D341Med (cell line): ENCODE measurements at places on chromosomes 3 and 15.
A peak's percentile ranks its signal among the peaks of the same experiment; 100 is the strongest.

GRCh38 chr15:90145259-90145658 is 43.0 kb upstream of the IDH2 start:
- DNase-seq: no peak

DNA sequence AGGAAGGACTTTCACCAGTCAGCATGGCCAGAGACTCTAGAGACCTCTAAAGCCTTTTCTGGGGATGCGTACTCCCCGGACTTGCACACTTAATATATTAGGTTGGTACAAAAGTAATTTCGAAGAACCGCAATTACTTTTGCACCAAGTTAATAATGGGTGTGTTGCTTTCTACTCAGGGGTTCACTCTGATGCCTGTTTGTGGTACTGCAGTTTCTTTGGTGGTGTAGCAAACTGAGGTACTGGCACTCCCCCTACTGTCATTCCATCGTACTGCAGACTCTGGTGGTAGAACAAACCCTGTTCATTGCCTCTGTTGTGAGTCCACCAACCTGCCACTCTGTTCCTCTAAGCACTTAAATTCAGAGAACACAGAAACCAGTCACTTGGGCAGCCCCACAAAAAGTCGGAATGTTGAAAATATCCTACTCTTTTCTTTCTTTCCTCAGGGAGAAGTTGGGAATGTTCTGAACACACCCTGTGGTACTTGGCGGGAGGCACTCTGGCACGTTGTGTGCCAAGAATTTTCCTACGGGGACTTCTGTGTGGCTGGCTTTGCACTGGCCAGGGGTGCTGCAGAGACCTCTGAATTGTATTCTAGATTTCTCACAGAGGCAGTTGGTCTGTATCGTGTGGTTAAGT is 46.3 kb downstream of the GABRG3 start:
- peak; percentile 82 for DNase-seq

DNA sequence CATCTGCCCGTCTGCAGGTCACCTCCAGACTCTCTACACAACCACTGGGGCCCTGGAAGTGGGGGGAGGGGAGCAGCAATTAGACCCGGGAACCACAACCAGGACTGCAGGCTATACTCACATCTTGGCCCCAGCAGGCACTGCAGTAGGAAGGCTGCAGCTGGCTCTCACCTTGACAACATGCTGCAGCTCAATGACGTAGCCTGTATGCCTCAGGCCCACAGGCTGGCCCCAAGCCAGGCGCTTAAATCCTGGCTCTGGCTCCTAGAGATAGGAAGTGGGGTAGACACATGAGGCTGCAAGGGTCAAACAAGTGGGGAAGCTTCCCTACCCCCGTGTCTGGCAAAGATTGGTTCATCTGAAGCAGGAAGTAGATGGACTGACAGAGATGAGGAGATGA is 4.6 kb upstream of the QRICH1 start:
- no peak for DNase-seq

GRCh38 chr3:16463914-16464313 is 49.6 kb downstream of the RFTN1 start:
- no peak for DNase-seq

DNA sequence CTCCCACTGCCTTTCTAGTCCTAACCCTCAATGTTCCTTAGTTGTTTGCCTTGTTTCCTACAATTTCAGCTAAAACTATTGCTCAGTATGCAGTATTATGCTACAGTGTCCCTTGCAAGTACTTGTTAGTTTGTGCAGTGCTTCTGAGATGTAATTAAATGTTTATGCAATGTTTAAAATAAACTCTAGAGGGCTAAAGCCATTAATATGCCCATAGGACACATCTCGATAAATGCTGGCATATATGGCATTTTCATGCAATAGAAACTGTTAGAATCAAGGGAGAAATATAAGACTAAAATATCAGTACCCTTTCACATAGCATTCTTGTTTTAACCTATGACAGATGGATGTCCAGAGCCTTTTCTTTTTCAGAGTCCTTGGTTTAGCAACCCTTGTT is 59.8 kb upstream of the ACKR4 start:
- no peak for DNase-seq

DNA sequence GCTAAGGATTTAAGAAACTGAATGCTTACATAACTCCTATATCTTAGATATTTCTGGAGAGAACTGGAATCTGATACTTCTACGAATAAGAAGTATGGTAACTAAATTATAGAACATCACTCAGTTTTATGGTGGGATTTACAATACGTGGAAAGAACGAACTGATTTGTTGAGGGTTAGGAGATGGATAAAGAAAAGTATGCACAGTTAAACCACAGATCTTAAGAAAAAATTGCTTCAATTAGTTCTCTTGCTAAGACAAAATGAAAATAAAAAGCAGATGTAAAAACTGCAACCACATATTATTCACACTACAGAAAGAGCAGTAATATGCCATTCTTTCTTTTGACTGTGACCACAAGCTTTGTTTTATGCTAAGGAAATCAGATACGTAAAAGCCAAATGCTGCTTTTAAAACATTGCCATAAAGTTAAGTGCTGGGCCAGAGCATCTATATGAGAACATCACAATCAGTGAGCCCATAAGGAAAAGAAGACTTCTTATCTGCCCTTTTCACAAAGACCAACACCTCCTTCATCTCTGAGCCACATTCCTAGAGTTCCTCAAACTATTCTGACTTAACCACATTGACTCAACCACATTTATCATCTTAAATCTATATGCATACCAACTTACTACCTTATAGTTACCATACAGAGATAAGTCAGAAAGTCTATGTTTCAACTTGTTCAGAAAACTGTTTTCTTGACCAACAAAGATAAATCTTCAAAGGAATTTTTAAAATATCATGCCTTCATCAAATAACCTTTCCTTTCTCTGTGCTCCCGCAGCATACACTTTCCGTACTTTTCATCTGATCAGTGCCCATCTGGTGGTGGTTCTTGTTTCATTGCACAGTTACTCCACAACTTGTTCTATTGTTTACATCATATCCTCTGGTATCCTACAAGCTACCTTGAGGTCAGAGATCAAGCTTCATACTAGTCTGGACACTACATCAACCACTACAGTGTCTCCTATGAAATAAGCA is 61.7 kb downstream of the FSIP1 start:
- no peak for DNase-seq

- no peak for DNase-seq
Measured at GRCh38 chr15:47801522-47801921, 84.2 kb downstream of the SEMA6D start.

DNA sequence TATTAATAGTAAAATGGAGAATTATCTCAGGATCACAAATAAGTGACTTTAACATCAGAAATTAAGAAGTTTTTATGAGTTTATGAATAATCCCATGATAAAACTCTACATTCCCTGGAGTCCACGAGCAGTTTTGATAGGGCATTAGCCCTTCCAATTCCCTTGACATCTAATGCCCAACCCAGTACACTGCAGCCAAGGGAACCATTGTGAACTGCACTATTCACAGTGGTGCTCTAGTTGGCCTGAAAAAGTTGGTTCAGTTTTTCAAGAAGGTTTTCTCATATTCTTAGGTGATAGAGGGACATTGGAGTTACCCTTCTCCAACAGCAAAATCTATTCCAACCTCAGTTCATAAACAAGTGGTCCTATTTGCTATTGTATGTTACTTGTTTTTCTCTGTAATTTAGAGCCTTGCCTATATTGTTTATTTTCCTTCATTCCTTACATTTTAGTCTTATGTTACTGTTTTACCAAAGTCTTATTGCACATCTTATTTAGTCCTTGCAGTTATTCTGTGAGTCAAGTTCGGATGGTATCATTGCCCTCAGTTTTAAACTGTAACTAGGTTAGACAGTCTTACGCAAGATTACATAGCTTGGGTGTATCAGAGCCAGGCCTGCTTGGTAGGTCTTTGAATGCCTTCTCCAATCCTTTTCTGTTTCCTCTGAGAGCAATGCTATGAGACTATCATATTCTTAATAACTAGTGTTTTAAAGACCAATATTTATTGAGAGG is 57.9 kb upstream of the SAMMSON start:
- DNase-seq: no peak

- DNase-seq: no peak
Measured at GRCh38 chr15:82111918-82112317, 66.1 kb upstream of the MEX3B start.

DNA sequence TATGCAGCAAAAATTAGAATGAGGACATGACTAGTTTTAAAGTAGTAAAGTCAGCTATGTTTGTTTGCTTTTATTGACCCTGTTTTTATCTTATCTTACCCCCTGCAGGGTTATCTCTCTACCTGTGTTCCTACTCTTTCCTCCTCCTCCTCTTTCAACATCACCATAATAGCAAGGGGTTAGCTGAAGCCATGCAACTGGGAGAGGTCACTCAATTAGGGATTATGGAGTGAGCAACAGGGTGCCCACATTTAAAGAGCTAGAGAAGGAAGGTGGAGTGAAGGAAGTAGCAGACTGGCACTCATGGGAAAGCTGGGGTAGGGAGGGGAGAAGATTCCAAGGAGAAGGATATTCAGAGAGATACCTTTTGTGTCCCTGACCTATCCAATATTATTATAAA is 125.9 kb downstream of the LRTM1 start:
- no peak for DNase-seq

DNA sequence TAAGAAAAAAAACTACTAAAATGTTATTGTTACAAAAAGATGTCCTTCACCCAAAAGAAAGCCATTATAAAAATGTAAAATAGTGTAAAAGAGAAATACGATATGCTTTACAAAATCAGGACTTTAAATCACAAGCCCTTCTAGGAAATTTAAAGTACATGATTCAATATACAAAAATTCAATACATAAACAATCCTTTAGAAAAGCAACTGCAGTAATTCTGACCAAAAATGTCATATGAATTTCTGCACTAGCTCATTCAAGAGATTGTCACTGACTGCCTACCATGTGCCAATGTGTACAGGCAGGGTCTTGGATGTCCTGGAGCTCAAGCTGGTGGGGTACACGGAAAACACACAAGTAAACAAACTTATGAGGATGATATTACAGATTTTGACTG is 2.5 kb downstream of the MORC1 start:
- no peak for DNase-seq

DNA sequence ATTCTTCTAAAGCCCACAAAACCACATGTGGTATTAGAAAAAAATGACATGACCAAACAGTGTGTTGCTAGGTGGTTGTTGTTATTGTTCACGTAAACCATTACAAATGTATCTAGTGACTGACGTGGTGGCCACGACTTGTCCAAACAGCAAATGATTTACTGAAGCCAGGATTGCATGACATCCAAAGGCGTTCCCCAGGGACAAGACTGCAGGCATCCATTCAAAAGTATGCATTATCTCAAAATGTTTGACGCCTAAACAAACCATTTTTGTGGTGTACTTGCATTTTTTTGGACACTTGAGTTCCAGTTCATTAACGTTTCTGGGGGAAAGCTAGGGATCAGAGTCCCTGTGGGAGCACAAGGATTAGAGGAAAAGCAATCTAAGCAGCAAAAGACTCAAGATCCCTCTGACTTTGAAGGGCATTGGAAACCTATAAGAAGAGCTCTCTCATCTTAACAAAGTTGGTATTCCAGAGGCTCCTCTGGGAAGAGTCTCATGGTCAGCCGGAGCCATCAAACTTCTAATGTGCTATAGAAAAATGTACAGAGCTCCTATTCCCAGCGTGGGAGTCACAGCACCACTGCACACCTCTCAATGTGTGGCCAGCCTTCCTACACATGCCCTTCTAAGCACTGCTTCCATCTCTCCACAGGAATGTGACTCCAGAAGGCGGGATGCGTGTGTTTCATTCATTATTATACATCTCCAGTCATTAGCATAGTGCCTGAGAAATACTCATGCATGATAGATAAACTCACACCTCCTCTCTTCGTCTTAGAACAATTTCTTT is 62.9 kb downstream of the FBN1 start:
- DNase-seq: peak; percentile 39

DNA sequence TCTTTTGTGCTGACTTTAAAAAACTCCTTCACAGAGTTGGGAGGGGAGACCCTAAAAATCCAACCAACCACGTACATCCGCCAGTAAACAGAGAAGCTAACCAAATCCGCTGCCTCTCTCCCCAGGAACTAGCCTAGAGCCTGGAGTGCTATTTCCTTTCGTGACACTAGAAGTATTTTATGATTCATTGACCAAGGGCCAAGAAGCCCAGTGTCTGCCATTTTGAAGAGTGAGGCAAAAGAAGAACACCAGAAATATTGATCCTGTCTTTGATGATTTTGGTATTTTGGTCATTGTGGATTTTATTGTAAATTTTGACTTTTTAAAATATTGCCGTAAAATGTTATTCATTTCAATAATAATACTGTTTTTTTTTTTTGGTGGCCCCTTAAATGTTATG is 10.5 kb upstream of the CTSH start:
- DNase-seq: no peak

- DNase-seq: no peak
Measured at GRCh38 chr3:94967196-94967595, 904.3 kb downstream of the NSUN3 start.

- no peak for DNase-seq
Measured at GRCh38 chr15:65110676-65111292, 4.2 kb downstream of the UBAP1L start.

DNA sequence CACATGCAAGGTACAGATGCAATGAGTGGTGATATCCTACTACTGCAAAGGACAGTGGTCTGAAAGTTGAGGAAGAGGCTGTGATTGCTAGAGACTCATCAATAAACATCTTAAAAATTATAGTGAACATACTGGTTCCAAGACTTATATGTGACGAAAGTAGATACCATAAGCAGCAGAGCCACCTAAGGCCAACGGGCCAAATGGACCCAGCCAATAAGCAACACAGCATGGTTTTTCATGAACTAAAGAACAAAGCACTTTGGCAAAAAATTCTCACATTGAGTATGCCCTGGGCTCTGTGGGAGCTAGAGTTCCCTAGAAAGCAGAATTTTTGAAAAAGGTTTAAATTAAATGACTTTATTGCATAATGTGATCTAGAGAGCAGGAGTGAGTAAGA is 272.1 kb downstream of the SI start:
- DNase-seq: peak; percentile 30

DNA sequence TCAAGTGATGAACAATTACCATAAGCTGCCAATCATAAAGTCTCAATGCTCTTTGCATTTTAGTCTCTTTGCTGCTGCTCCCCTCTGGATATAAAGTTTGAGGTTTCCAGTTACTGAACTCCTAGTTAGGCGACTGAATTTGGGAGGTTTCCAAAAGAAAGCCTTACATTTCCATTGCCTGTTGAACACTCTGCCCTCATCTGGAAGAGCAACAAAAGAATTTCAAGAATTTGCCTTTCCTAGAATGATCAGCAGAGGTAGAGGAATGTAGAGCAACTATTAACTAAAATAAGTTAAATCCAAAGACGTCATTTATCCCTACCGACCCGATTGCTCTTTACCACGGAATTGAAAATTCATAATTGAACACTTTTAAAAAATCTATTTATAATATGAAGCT is 53.4 kb upstream of the PRICKLE2 start:
- DNase-seq: no peak

DNA sequence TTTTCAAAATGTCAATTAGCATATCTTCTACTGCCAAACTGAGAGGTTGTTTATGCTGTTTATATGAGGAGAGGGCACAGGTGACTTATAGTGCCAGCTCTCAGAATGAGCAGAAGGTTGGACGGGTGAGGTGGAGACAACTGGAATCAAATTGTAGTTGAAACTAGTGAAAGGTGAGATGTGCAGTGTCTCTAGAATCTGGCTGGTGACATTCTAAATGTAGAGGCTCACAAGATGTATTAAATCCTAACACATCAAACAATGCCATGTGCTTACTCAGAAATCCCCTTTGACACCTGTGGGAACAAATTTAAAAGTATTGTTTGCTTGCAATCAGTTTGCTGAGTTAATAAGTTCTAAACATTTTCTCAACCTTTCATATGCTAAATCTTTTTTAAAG is 40.8 kb downstream of the CRYBG3 start:
- DNase-seq: no peak

GRCh38 chr3:35932995-35933394 is 293.7 kb downstream of the ARPP21 start:
- DNase-seq: no peak

GRCh38 chr3:29559741-29560465 is 279.0 kb downstream of the RBMS3 start:
- no peak for DNase-seq
